Activated CD8-positive, alpha-beta memory T cell treated with anti-CD3 and anti-CD28 coated beads for 1 hour (primary cell): ENCODE measurements at places on chromosomes 6 and 20.

DNA sequence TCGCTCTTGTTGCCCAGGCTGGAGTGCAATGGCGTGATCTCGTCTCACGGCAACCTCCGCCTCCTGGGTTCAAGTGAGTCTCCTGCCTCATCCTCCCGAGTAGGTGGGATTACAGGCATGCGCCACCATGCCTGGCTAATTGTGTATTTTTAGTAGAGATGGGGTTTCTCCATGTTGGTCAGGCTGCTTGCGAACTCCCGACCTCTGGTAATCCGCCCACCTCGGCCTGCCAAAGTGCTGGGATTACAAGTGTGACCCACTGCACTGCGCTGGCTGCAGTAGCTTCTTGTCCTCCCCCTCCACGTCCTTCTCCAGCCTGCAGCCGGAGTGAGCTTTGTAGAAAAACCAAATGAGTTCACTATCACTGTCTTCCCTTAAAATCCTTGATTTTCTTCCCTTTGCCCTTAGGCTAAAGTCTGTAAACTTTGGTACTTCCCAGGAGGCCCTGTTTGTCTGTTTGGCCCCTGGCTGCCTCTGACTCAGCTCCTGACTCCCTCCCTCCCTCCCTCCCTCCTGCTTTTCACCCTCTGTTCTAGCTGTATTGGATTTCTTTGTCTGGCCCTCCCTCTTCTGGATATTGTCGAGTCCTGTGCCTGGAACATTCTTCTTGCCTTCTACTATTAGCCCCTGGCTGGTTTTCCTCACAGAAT lies 12.9 kb downstream of the PARD6B start:
- DNase-seq = no peak

GRCh38 chr6:157438611-157439111 lies 57.7 kb downstream of the ZDHHC14 start:
- DNase-seq = no peak

GRCh38 chr6:102197211-102197610 lies 803.7 kb downstream of the GRIK2 start:
- DNase-seq = no peak

- no peak for DNase-seq
Observed at GRCh38 chr6:63597141-63598048, 25.1 kb downstream of the LOC128125822 start.

DNA sequence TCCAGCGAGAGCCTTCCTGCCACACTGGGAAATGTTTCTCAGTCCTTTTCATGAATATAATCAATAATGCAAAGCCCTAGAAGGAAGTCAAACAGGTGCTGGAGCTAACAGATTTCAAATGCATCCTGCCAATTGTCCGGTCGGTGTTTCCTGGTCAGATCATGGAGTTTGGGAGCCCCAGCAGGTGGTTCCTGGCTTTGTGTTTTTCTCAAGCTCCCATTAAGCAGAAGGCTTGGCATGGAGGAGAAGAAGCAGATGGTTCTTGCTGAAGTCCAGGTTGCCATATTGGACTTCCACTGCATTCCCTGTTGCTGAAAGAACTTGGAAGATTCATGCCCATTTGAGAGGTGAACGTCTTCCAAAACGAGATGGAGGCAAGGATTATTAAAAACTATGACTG lies 68.6 kb downstream of the GFOD1 start:
- DNase-seq = no peak

GRCh38 chr20:33796907-33797544 lies 14.1 kb upstream of the CHMP4B start:
- DNase-seq = no peak

DNA sequence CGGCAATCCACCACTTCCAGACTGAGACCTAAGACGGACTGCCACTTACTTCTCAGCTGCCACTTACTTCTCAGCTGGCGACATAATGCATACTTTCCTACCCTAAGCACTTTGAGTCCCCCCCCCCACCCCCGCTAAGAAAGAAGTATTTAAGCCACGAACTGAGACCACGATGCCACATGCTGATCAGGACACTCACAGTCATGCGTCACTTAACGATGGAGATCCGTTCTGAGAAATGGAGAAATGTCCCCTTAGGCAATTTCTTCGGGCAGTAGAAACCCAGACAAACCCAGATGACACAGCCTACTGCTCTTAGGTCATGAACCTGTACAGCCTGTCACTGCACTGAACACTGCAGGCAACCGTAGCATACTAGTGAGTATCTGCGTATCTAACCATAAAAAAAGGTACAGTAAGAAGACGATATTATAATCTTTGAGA lies 690 bp downstream of the IFNGR1 start:
- no peak for DNase-seq

- no peak for DNase-seq
Observed at GRCh38 chr20:61295249-61295648, 43.2 kb downstream of the CDH4 start.

- DNase-seq = no peak
Observed at GRCh38 chr6:108736002-108736361, 112.2 kb upstream of the ARMC2 start.

DNA sequence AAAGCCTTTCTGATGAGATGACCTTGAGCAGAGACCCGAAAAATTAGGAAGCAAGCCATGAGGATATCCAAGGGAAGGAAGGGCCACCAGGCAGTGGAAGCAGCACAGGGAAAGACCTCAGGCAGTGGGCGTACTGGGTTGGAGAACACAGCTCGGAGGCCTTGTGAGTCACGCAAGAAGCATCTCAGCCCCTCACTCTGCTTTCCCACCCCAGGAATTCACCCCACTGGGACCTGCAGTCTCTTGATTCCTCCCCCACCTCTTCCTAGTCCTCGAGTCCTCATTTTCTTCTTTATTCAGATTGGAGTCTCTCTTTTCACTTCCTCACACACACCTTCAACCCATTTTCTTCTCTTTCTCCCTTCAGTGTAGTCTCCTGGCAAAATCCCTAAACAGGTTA lies 27.0 kb downstream of the RPRD1B start:
- no peak for DNase-seq

- no peak for DNase-seq
Observed at GRCh38 chr6:68718385-68719073, 83.4 kb downstream of the ADGRB3 start.

DNA sequence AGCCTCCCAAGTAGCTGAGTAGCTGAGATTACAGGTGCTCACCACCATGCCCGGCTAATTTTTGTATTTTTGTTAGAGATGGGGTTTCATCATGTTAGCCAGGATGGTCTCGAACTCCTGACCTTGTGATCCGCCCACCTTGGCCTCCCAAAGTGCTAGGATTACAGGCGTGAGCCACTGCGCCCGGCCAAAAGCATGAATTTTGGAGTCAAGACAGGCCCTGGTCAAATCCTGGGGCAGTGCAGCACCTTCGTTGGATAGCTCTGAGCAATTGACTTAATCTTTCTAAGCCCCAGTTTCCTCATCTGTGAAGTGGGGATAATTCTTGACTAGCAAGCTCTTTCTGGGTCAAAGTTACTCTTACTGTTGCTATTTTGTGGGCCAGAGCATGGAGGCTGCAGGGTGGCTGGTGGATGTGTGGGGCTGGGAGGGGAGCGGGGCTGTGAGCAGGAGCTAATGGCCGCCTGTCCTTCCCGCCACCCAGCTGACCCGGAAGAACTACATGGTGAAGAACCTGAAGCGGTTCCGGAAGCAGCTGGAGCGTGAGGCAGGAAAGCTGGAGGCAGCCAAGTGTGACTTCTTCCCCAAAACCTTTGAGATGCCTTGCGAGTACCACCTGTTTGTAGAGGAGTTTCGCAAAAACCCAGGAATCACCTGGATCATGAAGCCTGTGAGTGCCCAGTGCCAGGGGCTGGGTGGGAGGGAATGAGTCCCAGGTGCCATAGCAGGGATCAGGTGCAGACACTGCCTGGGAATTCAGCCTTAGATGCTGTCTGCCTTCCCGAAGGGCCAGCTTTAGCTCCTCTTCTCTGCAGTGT lies 39.0 kb downstream of the TTLL9 start:
- DNase-seq = no peak

- DNase-seq = no peak
Observed at GRCh38 chr6:31734821-31735406, 1.4 kb downstream of the CLIC1 start.

DNA sequence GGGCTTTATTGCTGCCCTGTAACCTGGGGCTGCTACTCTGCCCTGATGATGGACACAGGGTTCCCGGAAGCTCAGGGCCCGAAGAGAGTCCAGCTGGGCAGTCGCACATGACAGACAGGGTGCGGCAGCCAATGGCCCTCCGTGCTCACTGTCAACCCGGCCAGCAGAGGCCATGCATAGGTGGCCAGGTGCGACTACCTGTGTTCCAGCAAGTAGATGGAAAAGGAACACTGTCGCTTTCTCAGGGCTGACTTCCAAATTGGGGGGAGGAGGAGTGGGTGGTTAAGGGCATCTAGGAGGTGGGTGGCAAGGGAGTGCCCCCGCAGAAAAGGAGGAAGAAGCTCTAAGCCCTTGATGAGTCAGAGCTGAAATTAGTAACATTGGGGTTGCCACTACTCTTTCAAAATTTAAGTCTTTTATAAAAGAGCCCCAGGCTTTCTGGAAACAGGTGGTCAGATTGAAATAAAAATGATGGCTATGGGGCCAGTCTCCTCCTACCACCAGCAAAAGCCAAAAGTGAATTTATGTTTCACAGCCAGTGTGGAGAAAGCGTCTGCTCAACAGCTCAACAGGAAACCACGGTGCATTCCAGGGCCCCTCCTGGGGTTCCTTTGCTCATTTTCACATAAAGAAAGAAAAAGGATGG lies 2.3 kb upstream of the RAMACL start:
- no peak for DNase-seq

DNA sequence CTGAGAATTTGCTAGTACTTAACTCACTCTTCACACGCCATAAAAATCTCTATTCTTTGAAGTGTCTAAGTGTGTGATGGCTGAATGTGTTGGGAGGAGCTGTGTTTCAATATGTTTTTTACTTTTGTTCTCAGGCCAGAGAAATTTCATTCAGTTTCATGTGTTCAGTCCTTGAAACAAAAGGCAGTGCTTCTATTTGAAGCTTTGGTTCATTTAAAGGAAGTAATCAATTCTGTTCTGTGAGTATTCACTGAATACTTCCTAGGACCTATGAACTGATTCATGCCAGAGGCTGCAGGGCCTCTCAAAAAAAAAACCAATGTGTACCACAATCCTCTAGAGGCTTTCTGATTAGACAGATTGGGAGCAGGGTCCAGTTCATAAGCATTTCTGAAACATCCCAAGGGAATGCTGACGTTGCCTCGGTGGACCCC lies 12.4 kb upstream of the F13A1 start:
- DNase-seq = no peak

DNA sequence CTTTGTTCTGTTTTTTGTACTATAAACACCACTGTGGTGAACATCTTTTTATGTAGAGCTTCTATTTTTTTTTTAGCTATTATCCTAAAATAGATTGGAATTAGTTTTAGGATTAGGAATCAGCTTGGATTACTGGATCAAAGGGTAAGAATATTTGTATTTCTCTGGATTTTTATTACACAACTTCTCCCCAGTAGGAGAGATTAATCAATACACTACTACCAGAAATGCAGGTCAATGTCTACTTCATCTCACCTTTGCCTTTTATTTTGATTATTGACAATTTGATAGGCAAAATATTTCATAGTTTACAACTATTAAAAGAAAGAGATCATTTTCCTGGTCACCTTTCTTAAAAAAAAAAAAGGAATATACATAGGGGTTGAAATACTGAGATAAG lies 191.9 kb downstream of the TSHZ2 start:
- no peak for DNase-seq

GRCh38 chr20:51402201-51402600 lies 140.3 kb downstream of the NFATC2 start:
- DNase-seq = no peak

- DNase-seq = no peak
Observed at GRCh38 chr20:17541596-17541995, 10.4 kb upstream of the BFSP1 start.

DNA sequence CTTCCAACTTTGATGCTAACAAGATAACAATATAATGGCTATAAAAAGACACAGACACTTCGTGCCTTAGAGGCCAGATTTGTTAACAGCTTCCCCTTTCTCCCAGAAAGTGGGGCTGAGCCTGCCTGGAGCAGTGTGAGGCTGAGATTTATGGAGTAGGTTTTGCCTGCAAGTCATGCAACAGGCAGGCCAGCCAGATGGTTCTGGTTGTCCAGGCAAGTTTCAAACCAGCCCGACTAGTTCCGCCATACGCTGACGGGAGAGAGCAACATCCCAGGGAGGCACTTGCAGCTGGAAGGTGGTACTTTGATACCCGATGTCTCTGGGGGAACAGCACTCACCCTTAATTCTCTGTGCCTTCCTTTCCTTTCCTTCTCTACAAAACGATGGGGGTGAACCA lies 81.3 kb upstream of the NAA20 start:
- DNase-seq = no peak

GRCh38 chr6:167746975-167747374 lies 79.7 kb upstream of the AFDN start:
- DNase-seq = no peak

DNA sequence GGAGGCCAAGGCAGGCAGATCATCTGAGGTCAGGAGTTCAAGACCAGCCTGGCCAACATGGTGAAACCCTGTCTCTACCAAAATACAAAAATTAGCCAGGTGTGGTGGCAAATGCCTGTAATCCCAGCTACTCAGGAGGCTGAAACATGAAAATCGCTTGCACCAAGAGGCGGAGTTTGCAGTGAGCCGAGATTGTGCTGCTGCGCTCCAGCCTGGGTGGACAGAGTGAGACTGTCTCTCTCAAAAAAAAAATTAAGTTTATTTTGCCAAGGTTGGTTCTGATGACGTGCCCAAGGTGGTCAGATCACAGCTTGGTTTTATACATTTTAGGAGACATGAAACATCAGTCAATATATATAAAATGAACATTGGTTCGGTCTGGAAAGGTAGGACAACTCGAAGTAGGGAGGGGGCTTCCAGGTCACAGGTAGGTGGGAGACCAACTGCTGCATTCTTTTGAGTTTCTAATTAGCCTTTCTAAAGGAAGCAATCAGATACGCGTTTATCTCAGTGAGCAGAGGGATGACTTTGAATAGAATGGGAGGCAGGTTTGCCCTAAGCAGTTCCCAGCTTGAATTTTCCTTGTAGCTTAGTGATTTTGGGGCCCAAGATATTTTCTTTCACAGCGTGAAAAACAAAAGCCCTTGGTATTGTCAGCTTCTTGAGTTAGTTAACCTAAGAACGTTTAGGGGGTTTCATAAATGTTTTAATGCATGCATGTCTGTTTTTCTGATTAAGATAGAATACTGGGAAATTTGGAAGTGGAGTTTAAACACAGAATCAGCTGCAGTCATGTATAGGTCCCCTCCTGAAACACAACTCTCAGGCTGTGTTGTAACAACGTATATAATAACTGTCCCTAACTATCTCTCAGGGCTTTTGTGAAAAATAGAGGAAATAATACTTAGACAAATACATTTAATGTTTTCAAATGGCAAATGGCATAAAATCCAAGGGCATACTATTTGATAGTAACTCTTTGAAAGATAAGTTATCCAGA lies 16.7 kb downstream of the ACOT13 start:
- no peak for DNase-seq
